ENCODE measurements at places on chromosomes 5 and 9.

DNA sequence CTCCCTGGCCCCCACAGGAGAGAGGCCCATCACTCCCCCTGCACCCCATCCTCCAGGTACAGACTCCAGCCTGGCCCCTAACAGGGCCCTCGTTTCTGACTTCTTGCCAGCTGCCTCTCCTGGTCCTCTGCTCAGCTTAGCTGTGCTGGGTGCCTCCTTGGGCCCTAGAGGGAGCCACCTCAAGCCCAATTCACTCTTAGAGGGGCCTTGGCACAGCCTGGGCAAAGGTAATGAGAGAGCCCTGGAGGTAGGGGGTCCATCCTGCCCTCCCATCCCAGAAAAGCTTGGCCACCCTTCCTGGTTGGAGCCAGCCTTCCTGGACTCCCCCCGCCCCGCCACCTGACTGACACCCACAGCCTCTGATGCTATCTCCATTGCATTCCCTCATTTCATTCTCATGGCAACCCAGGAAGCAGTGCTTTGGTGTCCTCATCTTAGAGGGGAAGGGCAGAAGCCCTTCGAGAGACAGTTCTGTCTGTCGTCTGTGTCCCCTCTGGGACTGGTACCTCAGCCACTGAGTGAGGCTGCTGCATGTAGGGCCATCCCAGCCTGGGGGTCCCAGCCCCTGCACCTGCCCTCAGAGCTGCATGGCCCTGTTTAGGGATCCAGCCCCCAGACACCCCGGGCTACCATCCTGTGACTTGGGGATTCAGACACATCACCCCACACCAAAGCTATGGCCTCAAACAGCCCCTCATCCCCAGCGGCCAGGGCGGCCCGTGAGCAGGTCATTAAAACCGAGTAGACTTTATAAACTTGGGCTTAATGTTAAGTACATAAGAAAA, 95.5 kb downstream of the BARX1 start:
- no peak for DNase-seq

- DNase-seq: no peak
These were observed 41.9 kb downstream of the TGFBI start for GRCh38 chr5:136070486-136071285.

GRCh38 chr9:89967527-89967926, 362.7 kb downstream of the GADD45G start:
- DNase-seq: no peak

- DNase-seq: no peak
These were observed at the start of gene SLCO6A1 for GRCh38 chr5:102498271-102499034. Gene SLCO6A1 (minus strand): TSS chr5:102499001. CDS start chr5:102498844, 157 bp downstream.

DNA sequence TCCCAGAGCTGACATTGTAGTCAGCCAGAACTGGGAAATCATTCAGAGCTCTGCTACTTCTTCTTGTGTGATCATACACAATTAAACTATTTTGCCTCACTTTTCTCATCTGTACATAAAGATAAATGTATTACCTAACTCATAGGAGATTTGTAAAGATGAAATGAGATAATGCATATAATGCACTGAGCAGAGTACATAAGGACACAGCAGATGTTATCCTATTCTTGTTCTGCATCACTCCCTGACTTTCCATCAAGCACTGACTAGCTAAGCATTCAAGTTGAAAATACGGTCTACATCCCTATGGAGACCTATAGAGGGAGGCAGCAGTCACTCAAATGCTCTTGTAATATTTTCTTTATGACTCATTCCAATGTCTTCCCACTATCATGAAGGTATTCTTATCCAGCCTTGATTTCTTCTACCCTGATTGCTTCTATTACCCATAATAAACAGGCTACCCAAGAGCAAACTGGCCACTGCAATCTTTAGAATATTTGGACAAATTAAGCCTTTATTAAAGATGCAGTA, 16.3 kb upstream of the PRR16 start:
- no peak for DNase-seq
